Hippocampal formation (tissue), 2 donors: ENCODE measurements at places on chromosomes 4 and X.

GRCh38 chr4:8653326-8654000, 60.9 kb downstream of the CPZ start:
- DNase-seq = no peak

GRCh38 chrX:66163447-66163846, 600 bp upstream of the HEPH start:
- no peak for DNase-seq

- DNase-seq = no peak
Observed at GRCh38 chr4:120939693-120940092, 17.2 kb upstream of the PRDM5 start.

DNA sequence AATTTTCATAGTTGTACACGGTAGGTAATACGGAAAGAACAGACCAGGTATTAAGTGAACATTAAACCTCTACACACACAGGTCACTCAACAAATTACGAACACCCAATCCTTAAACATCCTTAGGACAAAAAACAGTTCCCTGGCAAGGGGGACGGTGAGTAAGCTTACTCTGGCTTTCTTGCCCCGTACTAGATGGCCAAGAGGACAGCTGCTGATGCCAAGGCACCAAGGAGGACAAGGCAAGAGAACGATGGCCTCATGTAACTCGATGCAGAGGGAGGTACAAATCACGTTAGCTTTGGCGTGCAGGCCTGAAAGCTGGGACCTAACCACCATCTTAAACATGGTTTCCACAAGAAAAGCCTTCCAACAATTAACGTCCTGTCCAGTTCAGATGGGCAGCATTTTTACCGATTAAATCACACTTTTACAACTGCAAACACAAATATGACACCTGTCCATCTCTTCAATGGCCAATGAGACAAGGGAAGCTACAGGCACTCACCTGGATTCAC, 23.7 kb downstream of the FAT1 start:
- DNase-seq = no peak

GRCh38 chrX:111823128-111823527, 52.9 kb upstream of the TRPC5OS start:
- no peak for DNase-seq

- DNase-seq = no peak
Observed at GRCh38 chr4:110540982-110541451, 65.1 kb downstream of the ENPEP start.

- no peak for DNase-seq
Observed at GRCh38 chr4:99028187-99028586, 32.7 kb downstream of the METAP1 start.
